ENCODE measurements at places on chromosomes 12 and 14.

GRCh38 chr12:110361216-110361615 is 42.3 kb downstream of the ANAPC7 start:
- no peak for DNase-seq

DNA sequence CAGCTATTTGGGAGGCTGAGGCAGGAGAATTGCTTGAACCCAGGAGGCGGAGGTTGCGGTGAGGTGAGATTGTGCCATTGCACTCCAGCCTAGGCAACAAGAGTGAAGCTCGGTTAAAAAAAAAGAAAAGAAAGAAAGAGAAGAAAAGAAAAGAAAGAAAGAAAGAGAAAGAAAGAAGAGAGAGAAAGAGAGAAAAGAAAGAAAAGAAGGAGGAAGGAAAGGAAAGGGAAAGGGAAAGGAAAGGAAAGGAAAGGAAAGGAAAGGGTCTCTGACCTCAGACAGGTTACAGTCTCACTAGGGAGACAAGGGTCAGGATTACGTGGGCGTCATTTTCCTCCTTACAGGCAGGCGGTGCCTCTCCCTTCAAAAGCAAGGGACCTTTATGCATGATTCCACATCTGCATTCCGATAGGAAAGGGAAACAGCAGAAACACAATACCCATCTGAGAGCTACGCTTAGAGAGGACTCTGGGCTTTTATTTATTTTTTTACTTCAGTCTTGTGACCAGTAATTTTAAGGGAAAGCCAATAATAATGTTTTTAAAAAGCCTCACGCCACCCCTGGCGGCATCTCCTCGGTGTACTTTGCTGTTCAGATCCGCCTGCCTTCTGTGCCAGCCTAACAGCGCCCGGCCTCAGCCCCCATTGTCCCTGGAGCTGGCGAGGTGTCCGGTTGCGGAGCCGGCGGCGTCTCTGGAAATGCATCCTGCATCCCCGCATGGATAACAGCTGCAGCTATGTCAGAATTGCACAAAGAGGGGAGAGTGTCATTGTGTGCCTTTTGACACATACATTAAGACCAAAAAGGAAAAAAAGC is 945 bp upstream of the HIP1R start:
- no peak for DNase-seq

DNA sequence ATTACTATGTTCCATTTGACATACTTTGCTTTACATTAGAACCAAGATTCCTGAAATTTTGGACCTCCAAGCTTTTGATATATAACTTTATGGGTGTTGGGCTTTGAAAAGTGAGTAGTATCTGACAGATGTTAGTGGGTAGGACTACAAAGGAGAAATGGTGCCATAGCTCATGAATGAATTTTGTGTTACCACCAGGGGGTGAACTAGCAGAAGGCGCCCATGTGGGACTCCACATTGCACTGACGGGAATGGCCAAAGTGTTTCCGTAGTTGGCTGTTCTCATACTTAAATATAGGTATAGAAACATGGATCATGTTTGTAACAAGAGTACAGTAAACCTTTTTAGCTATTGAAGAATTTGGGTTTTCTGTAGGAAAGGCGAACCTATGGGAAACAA is 337.5 kb downstream of the FLRT2 start:
- no peak for DNase-seq

DNA sequence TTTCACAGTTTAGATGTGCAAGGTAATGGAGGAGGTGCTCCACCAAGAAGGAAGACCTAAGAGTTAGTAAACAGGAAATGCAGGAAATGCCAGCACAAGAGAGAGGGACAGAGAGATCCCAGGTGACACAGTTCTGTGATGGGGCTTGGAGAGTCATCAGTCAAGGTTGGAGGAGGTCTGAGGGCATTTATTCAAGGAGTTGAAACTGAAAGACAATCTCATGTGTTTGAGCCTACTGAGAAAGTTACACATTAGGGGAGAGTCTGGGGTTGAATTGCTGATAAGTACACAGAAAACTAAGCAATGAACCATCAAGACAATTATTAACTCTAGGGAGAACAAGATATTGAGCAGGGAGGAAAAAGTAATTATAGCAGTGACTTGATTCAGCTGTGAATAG is 138.5 kb downstream of the ANO6 start:
- no peak for DNase-seq

- DNase-seq, result no peak
Observed at GRCh38 chr12:19421503-19422282, 17.6 kb upstream of the AEBP2 start.

- DNase-seq, result no peak
Observed at GRCh38 chr12:122480753-122481152, 20.0 kb downstream of the ZCCHC8 start.

DNA sequence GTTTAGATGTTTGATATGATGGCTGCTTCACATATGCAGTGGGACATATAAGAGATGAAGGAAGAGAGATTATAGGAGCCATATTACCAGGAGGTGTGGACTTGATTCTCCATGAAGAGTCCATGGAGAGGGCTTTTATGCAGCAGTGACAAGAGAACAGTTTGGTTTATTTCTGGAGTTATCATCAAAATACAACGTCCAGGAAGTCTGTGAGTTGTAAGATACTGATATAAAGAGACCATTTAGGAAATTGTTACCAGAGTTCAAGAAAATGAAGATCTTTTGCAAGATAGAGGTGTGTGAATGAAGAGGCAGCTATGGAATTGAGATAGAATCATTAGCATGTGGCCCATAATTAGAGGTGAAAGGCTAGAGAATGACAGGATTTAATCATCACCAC is 431.7 kb downstream of the NPAS3 start:
- DNase-seq, result no peak

DNA sequence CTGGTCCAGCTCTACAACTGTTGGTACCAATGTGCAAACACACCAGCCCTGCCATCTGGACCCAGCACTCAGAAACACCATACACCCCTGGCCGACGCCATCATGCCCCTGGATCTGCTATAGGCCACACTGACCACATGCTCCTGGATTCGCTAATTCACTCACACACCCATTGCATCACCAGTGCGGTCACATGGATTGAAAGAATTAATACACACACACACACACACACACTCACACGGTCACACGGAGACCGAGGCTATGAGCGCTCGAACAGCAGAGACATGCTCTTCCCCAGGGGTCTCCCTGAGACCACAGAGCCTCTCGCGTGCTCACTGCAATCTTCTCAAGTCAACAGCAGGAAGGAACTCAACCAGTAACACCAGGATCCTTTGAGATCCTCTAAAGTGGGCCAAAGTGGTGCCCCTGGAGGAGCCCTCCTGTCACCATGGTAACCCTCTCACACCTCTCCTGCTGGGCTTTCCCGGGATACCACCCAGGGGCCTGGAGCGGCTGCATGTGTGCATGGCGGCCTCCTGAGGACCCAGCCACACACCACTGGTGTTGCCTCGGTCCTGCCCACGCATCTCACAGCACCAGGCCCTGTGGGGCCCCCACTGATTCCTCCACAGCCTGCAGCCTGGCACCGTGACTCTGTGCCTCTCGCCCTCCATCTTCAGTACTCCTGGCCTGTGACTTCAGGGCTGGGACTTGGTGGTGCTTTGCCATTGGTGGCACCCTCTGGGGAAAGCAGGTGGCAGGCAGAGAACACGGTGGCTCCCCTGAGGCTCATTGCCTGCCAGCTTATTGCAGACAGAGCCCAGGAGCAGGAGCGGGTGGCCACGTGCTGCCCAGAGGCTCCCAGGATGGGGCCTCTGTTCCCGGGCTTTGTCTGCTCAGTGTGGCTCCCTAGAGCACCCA is 15.1 kb downstream of the LRTM2 start:
- no peak for DNase-seq

GRCh38 chr12:96136161-96136560 is 58.0 kb upstream of the ELK3 start:
- no peak for DNase-seq

- DNase-seq, result no peak
Observed at GRCh38 chr14:92785667-92786426, 8.3 kb upstream of the GOLGA5 start.

GRCh38 chr14:44863271-44863670 is 98.5 kb downstream of the KLHL28 start:
- DNase-seq, result no peak

DNA sequence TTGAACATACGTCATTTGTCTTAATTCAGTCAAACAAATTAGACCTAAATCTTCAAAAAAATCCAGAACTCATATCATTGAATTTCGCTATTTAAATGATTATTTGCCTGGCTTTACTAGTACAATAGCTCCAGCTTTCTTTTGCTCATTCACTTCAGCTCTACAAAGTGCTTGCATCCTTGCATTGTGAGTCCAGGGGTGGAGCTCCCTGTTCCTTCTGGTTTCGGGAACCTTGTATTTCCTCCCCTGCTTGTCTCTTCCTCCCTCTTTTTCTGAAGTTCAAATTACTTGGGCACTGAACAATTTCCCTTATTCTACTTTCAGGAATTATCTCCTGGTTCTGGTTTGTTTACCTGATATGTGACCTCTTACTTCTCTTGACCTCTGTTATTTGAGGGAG is 58.1 kb upstream of the KITLG start:
- DNase-seq, result no peak

DNA sequence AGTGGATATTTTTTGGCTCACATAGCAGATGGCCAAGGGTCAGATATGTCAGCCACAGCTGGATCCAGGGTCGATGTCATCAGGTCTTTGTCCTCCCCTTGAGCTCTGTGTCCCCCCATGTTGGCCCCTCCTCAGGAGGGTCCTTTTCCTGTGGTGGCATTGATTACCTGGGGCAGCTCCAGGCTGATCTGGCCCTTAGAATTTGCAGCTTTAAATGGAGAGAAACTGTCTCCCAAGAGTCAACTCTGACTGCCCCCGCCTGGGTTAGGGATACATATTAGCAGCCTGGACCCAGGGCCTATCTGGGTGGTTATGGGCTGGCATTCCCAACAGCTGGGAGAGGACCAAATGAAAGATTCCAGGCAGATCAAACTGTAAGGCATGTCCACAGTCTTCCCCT is 330.5 kb downstream of the RGS6 start:
- no peak for DNase-seq

- no peak for DNase-seq
Observed at GRCh38 chr12:52049688-52050087, 1.6 kb upstream of the NR4A1 start.

GRCh38 chr12:108394196-108394595 is 55.1 kb upstream of the CMKLR1 start:
- DNase-seq, result no peak

- DNase-seq, result no peak
Observed at GRCh38 chr12:583251-583869, 79.9 kb downstream of the NINJ2 start.

- DNase-seq, result no peak
Observed at GRCh38 chr14:33592297-33592696, 358.6 kb downstream of the EGLN3 start.

- DNase-seq, result no peak
Observed at GRCh38 chr14:32073537-32074189, 3.4 kb upstream of the ARHGAP5 start.

GRCh38 chr12:49776413-49776812 is 35.1 kb downstream of the TMBIM6 start:
- DNase-seq, result peak; percentile 40

DNA sequence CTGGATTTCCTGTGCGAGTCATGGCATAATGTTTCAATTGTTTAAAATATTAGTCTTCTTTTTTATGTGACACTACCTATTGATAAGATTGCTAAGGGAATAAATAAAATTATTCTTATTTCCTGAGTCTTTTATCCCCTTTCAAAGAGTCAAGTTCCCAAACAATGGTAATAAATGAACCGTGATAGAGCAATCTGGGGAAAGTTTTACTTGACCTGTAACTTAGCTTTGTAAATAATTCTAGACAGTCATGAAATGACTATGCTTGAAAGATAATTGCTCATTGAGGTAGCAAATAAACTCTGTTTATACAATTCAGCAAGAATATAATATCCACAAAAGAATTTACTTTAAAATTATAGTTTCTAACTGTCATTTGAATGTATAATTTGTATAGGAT is 82.1 kb downstream of the TSPAN8 start:
- DNase-seq, result no peak

All from stimulated activated CD4-positive, alpha-beta T cell treated with anti-CD3 and anti-CD28 coated beads, TNF-alpha, amount 100 ng/mL, for 48 hours (primary cell).